Adrenal gland (tissue), 19 donors: ENCODE measurements at places on chromosomes 2 and 18. TPM values are rescaled to one million over a fixed set of nuclear protein-coding genes. Genes with fewer than 3 reads are reported as not detected.

DNA sequence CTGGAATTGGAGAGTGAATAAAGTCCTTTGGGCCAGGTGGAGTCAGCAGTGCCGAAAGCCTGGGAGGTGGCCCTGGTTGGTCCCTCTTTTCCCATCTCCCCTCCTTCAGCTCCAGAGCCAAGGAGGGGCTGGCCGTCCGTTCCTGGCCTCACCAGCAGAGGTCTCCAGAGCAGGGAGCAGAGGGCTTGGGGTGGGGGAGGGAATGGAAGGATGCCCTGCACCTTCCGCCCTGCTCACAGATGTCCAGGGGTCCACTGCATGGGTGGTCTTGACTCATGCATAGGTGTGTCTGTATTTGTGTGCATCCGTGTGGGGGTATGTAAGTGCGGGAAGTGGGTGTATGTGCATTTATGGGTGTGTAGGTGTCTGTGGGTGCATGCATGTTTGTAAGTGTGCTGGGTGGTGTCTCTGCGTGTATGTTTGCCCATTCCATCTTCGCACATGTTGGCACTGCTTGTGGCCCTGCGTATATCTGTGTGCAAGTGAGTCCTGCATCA is 201.8 kb downstream of the ZFP36L2 start:
- H3K4me1 ChIP-seq, result no peaks in the 10 kb centered on the region
- no peak overlapping the region for H3K4me3 ChIP-seq
- H3K36me3 ChIP-seq, result no peaks in the 10 kb centered on the region
- H3K27ac ChIP-seq, result peak overlapping the region; percentile 48
- no peaks in the 10 kb centered on the region for H3K27me3 ChIP-seq
- peak; percentile 69 for DNase-seq

DNA sequence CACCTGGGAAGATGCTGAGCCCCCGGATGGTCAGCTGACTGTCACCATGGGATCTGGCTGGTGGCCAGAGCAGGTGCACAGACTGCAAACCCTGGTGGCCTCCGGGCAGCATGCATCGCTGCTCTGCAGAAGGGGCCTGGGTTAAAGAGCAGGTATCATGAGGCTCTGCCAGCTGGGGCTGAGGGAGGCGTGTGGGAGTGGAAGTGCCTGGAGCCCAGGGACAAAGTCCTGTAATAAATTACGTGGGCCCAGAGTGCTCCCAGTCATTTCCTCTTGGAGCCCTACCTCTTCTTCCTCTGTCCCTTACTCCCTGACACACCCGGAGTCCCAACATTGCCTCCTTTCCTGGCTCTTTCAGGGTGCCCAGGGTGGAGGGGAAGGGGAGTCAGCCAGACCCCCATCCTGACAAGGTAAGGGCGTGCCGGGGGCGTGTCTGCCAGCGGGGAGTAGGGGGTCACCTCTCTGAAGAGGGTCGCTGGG is at the start of gene MYO7B:
Gene MYO7B (plus strand): TSS at position 262 of the 480 bp plus-strand sequence. CDS start 24,040 bp downstream, outside the sequence.
- H3K4me3 ChIP-seq, result no peak within 1 kb of the TSS
- DNase-seq, result no peak
- H3K4me1 ChIP-seq, result no peaks in the 10 kb centered on the region
- no peaks in the 10 kb centered on the region for H3K36me3 ChIP-seq
- no peaks in the 10 kb centered on the region for H3K27me3 ChIP-seq

- H3K4me1 ChIP-seq, result no peaks in the 10 kb centered on the region
- no peak overlapping the region for H3K27ac ChIP-seq
- no peaks in the 10 kb centered on the region for H3K36me3 ChIP-seq
- no peak for DNase-seq
Observed at GRCh38 chr2:15954761-15955160, 14.4 kb downstream of the MYCN start.

Gene SETBP1
- 18.0 TPM for total RNA-seq

- DNase-seq, result no peak
- no peak overlapping the region for H3K4me3 ChIP-seq
- no peaks in the 10 kb centered on the region for H3K27me3 ChIP-seq
- peaks cover 5% of the 10 kb centered on the region for H3K4me1 ChIP-seq
- H3K36me3 ChIP-seq, result no peaks in the 10 kb centered on the region
Observed at GRCh38 chr18:33580546-33580945, 2.5 kb downstream of the ASXL3 start.

DNA sequence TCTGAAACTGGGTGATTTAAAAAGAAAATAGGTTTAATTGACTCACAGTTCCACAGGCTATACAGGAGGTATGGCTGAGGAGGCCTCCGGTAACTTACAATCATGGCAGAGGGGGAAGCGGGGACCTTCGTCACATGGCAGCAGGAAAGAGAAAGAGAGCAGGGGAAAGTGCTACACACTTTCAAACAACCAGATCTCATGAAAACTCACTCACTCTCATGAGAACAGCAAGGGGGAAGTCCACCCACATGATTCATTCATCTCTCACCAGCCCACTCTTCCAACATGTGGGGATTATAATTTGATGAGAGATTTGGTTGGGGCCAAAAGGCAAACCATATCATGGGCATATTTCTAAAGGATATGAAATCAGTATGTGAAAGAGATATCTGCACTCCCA is 12.0 kb upstream of the ARHGAP15 start:
- no peak overlapping the region for H3K4me3 ChIP-seq
- H3K4me1 ChIP-seq, result no peaks in the 10 kb centered on the region
- no peaks in the 10 kb centered on the region for H3K36me3 ChIP-seq
- no peak for DNase-seq
- H3K27ac ChIP-seq, result no peak overlapping the region
- H3K27me3 ChIP-seq, result no peaks in the 10 kb centered on the region

Gene SLC9A4
- not detected for total RNA-seq

Gene RSAD2
- 7.0 TPM for total RNA-seq

DNA sequence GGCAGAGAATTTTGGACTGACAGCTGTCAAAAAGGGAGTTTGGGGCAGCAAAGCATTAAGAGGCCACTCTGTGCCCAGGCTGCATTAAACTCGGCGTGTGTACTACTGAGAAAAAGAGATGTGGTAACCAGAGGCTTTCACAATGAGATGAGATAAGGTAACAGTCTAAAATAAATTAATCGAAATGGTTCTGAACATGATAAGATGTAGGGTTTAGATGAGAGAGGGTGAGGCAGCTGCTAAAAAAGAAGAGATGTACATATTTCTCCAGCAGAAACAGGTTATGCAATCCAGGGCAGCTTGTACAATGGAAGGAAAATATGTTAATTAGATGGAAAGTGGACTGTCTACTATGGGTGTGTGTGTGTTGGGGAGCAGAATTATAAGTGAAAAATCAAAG is 39.2 kb upstream of the ACTR3 start:
- H3K27me3 ChIP-seq, result no peaks in the 10 kb centered on the region
- peaks cover 38% of the 10 kb centered on the region for H3K4me1 ChIP-seq
- no peak overlapping the region for H3K4me3 ChIP-seq
- H3K27ac ChIP-seq, result peak overlapping the region; percentile 70
- peak; percentile 35 for DNase-seq
- H3K36me3 ChIP-seq, result no peaks in the 10 kb centered on the region

Gene SGPP2
- 11.5 TPM for total RNA-seq

- H3K4me1 ChIP-seq, result no peaks in the 10 kb centered on the region
- H3K27ac ChIP-seq, result no peak overlapping the region
- no peak for DNase-seq
Observed at GRCh38 chr18:73446502-73446901, 578.7 kb upstream of the NETO1 start.

Gene AOX1
- 670 TPM for total RNA-seq

Gene ZNF385B
- total RNA-seq, result 8.9 TPM

- DNase-seq, result no peak
- H3K27ac ChIP-seq, result no peak overlapping the region
- no peaks in the 10 kb centered on the region for H3K36me3 ChIP-seq
- no peaks in the 10 kb centered on the region for H3K4me1 ChIP-seq
- no peak overlapping the region for H3K4me3 ChIP-seq
Observed at GRCh38 chr18:36095936-36096519, 28.7 kb upstream of the RPRD1A start.

Gene ZBTB7C
- total RNA-seq, result 25.5 TPM

Gene TPGS2
- total RNA-seq, result 121 TPM

- H3K27ac ChIP-seq, result no peak overlapping the region
- H3K4me1 ChIP-seq, result no peaks in the 10 kb centered on the region
Observed at GRCh38 chr2:104120171-104120570, 733.7 kb upstream of the POU3F3 start.
